Fibroblast of skin of left biceps (primary cell): ENCODE measurements at places on chromosomes 4 and X.

- DNase-seq: no peak
These were observed 8.3 kb downstream of the IL21 start for GRCh38 chr4:122612540-122612939.

- no peak for DNase-seq
These were observed 8.8 kb downstream of the NHSL2 start for GRCh38 chrX:71919431-71919830.

DNA sequence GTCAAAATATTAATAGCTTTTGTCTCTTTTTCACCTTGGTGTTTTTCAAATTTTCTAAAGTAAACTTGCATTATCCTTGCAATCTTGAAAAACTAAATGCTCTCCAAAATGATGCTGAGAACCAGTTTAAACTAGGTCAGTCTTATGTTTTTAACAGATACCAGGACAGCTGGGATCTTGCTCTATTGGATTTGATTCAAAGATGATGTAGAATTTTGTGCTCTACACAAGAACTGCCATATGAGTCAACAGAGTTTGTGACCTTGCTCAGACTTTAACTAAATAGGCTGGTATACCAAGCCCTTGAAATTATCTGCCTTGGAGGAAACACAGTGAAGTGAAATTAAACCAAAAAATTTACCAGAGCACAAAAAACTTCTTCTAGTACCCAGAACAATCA, 991.1 kb downstream of the STPG2 start:
- no peak for DNase-seq

GRCh38 chr4:860561-860960, 34.6 kb upstream of the CPLX1 start:
- DNase-seq: no peak

- DNase-seq: no peak
These were observed 49.9 kb downstream of the TBC1D9 start for GRCh38 chr4:140706276-140706625.

DNA sequence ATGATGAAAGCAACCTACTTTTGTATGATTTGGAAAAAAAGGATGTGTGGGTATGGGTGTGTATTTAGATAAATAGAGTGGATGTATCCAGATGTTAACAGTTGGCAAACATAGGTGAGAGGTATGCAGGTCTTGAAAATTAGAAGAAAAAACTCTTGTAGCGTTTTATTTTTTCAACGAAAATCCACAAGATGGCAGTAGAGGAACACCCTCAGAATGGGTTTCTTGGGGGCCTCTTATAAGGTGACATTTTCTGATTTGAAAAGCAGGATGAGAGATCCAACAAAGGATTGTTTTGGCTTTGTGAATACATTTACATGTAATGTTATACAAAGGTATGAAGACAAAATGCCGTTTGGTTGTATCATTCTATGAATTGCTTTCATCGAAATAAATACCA, 68.3 kb downstream of the FMR1NB start:
- no peak for DNase-seq

DNA sequence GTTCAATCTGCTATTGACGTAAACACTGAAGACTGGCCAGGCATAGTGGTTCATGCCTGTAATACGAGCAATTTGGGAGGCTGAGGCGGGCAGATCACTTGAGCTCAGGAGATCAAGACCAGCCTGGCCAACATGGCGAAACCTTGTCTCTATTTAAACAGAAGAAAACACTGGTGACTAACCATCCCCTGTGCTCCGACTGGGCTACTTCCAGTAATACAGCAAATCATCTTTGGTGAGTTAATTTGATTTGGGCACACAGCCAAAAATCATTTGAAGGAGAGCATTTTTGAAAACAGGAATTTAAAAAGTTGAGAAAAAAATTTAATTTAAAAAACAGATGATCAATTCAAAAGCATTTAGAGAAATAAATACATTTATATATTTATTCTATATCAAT, 52.0 kb downstream of the SEC24D start:
- DNase-seq: no peak

GRCh38 chr4:37917388-37917787, 26.5 kb downstream of the TBC1D1 start:
- DNase-seq: no peak

DNA sequence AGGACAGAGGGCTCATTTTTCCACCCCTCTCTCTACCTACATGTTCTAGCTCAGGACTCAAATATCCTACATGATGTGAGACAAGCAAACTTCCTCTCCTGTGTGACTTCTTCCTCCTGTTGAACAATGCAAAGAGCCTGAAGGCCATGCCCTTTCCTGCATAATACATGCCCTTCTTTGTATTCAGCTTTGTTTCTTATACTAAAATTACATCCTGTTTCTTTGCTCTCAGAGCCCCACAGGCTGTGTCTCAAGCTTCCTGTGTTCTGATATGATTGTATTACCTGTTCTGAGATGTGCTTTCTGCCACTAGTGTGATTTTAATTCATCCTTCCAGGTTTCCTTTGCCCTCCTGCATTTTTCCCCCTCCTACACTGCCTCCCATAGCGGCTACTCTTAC, 166.4 kb upstream of the AFF2 start:
- DNase-seq: no peak

GRCh38 chr4:70522626-70523025, 4.3 kb downstream of the AMTN start:
- no peak for DNase-seq

DNA sequence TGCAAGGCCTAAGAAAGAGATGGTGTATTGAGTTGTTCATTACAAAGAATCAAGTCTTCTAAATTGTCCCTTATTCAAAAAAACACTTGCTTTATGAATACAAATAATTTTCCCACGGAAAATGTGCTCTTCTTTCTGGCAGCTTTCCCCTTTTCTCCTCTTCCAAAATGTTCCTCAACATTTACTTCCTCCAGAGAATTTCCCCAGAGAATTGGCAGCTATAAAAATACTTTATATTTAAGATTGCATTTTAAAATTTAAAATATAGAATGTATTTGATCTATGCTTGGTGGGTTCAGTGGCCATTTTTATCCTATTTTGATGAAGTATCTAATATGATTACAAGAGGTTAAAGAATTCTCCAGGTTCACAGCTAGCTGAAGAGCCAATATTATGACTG, 521.0 kb downstream of the IQCM start:
- DNase-seq: no peak

- no peak for DNase-seq
These were observed 677.3 kb downstream of the FSTL5 start for GRCh38 chr4:161486461-161486860.
